Frontal cortex (tissue), 4 donors: ENCODE measurements at places on chromosomes 7 and 10.

DNA sequence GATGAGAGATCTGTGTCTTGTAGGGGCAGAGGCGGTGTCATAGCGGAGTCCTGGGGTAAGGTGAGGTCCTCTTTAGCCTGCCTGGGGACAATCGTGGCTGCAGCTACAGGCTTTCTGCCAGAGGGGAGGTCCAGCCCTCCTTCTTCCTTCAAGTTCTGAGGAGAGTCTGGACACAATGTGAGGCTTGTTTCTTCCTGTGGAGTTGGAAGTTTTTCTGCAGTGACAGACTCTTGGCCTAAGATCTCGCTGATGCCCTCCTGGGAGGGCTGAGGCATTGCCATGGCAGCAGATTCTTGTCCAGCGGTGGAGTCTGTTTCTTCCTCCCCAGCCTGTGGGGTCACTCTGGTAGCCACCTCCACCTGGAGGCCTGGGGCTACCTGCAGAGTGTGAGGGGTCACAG lies 4.4 kb downstream of the NACAD start:
- no peak for DNase-seq

- no peak for DNase-seq
Observed at GRCh38 chr10:28592953-28593352, 60.0 kb downstream of the WAC start.

DNA sequence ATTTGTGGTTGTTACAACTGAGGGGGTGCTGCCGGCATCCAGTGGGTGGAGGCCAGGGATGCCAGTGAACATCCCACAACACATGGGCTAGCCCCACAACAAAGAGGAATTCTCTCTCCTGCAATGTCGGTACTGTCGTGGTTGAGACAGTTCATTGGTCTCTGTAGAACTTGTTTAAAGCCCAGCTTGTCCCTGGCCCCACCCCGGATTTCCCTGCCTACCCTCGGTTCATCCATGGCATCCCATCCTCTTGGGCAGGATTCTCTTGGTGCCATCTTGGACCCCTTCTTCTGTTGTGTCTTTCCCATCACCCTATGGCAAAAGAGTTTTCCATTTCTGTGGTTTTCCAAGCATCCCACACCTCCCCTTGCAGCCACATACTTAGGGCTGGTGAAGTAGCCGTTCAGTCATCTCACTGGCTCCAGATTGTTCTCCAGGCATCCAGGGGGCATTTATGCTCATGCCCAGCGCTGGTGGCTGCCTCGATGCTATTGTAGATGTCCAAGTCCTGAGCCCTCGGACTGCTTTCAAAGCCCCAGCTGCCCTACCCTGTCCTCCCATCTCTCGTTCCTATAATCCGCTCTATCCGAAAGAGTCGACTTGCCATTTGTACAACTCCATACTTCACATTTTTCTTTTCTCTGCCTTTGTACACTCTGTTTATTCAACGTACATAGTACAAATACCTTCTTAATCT lies 39.2 kb downstream of the MGMT start:
- no peak for DNase-seq

DNA sequence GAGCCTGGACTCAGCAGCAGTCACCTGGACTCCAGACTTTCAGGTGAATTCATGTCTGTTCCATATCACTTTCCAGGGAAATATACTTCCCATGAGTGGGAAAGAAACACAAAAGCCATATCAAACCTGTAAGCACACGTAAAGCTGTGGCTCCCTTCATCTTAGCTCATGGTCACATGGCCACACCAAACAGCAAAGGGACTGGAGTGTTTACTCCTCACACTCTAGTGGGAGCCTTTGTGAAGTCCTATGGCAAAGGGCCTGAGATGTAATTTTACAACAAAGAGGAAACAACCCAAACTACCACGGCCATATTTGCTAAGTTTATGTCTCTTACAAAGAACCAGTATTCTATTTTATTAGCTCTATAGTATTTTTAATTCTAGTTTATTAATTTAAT lies 16.3 kb downstream of the SFTPA1 start:
- DNase-seq, result no peak

GRCh38 chr7:80883154-80884025 lies 35.5 kb downstream of the SEMA3C start:
- no peak for DNase-seq

GRCh38 chr7:51160990-51161615 lies 155.5 kb downstream of the COBL start:
- DNase-seq, result peak; percentile 49

DNA sequence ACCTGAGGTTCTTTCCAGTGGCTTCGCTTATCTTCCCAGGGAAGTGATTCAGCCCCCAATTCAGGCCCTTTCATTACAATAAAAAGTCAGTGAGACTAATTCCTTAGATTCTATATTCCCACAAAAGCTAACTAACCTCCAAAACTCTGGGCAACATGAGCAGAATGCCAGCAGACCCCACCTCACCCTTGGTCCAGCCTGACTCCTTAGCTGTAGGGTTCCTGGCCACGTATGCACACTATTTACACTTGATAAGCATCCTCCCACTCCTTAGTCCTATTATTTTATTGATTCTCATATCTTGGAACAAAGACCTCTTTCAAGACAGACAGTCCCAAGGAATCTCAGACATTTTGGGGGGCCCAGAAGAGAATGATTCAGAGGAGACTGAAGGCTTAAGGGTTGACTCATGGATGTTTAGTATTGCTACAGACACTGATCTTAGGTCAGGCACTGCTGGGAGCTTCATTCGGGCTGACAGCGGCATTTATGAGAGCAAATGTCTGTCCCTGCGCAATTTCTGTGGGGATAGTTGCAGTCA lies 162.6 kb upstream of the GDF10 start:
- DNase-seq, result no peak

- DNase-seq, result no peak
Observed at GRCh38 chr10:128898916-128899195, 568.2 kb upstream of the MGMT start.

DNA sequence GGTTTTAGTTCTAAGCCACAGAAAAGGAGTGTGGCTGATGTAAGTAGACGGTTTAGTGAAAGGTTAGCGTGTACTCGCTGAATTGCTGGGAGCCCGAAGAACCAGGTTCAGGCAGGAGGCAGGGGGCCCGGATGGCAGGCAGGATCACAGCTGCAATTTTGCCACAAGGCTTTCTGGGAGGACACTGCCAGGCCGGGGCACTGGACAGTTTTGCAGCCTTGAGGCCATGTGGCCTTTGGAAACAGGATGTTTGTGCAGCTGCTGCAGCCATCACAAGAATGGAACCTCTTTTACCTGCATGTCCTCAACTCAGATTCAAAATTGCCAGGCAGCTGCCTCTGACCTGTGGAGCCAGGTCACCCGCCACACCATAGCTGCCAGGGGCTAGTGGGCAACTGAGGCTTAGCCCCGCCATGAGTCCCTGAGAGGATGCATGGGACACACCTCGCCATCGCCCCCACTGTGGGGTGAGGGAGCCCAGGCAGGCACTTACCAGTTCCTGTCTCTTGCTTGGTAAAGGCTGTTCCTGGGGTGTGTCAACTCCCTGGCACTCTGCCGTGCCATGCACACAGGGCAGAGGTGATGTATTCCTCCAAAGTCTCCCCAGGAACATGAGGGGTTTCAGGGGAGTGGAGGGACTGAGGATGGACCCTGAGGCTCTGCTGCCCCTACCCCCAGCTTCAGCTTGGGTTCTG lies 188.6 kb downstream of the RPS24 start:
- no peak for DNase-seq

DNA sequence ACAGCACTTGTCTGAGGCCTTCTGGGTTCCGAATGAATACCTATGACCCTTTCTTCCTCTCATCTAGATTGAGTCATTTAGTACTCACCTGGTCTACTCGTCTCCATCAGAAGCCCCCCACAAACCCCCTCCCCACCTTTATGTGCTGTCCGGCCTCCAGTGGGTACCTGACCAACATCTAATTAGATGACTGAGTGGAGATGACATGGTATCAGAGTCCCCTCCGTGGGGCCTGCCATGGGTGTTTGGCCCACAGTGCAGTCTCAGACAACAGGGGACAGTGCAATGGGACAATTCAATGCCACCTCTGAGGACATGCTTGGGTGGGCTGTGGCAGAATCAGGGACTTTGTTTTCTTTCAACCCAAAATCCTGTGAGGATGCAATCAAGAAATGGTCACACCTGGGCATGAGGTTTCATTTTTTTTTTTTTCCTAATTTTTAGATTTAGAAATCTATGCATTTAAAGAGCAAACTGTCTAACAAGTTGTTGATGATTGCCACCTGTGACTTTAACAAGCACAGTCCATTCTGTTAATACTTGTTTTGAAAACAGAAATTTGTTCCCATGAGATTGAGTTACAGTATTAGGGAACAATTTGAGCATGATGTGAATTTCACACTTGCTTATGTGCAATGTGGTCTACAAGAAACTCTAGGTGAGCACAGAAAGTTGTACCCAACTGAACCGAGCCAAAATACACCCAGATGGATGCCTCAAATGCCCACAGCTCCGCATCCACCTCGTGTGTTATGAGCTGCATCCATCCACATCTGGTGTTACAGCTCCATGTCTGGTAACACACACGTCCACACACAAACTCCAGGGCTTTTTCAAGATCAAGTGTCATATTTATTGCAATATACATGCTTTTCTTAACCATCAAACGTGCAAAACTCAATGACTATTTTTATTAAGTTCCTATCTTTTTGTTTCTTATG lies 27.5 kb downstream of the GPRIN2 start:
- no peak for DNase-seq

- DNase-seq, result no peak
Observed at GRCh38 chr10:128624656-128625530, 498.7 kb upstream of the MKI67 start.

- no peak for DNase-seq
Observed at GRCh38 chr7:137946011-137946410, 55.9 kb downstream of the CREB3L2 start.

DNA sequence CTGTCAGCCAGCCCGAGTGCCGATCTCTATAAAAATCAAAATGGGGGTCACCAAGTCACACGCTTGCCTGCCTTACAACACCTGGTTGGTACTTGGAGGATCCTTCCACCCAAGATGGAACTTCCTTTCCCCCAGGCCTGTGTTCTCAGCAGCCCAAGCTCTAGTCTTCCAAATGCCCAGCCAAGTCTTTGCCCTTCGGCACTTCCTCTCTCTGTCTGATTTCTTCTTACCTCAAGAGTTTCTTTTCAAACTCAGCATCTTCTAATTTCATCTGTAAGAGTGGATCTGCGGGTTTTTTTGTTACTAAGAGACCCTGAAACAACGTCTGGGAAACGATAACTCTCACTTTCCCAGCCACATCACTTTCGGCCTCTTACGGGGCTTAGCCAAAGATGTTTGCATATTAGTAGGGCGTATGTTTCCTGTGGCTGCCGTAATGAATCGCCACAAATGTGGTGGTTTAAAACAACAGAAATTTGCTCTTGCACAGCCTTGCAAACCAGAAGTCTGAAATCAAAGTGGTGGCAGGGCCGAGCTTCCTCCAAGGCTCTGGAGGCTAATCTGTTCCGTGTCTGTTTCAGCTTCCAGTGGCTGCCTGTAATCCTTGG lies 219.9 kb downstream of the TCF7L2 start:
- no peak for DNase-seq

DNA sequence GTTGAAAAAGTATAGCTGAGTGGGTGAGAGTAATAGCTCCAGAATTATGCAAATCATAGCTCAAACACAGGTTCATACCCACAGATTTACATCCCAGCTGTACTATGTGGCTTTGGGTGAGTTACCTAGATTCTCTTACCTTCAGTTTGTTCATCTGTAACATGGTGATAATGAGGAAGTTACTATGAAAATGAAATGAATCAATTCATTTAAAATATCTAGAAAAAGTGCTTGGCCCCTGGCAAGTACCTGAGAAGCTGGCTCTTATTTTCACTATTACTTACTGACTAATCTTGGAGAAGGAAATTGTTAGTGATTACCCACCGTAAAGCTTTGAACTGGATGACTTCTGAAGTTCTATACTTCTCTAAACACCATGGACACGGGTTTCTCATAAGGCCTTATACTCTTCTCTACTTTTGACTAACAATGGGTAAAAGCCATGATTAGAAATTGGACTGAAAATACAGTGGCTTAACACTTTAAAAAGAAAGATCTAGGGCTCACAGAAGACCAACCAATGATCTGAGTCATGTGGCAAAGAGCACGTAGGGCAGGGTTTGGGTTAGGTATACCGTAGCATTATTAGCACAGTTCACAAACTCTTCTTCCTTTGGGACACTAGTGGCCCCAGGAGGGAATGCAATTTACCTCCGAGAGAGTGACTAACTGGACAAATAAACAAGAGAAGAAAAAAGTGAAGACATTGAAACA lies 149.2 kb downstream of the PLPP4 start:
- DNase-seq, result no peak

- DNase-seq, result no peak
Observed at GRCh38 chr7:148210804-148211325, 379.7 kb upstream of the C7orf33 start.

GRCh38 chr7:140036224-140036962 lies 26.4 kb downstream of the PARP12 start:
- no peak for DNase-seq

DNA sequence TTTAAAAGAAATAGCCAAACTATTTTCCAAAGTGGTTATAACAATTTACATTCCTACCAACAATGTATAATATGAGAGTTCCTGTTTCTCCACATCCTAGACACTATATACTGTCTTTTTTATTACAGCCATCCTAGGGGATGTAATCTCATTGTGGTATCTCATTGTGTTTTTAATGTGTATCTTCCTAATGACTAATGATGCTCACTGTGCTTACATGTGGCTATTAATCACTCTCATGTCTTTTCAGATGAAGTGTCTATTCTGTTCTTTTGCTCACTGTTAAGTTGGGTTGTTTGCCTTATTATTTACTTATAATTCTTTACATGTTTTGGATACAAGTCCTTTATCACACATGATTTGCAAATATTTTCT lies 71.8 kb downstream of the ZNF438 start:
- DNase-seq, result no peak

DNA sequence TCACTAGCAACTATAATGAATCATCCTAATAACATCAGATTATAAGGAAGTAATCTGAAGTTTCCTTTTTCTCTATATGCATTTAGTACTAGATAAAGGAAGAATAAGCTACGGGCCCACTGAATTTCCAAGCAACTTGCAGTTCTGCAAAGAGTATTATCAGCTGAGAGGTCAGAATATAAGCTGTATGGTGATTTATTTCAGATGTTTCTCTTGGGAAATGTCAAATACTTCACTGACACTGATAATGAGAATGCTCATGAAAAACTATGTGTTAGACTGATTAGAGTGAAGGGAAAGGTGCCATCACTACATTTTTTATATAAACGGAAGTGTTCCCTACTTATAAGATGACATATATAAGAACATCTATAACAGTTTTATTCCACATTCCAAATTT lies 251.2 kb upstream of the HGF start:
- no peak for DNase-seq

- no peak for DNase-seq
Observed at GRCh38 chr7:73638911-73639310, 14.6 kb upstream of the MLXIPL start.

- no peak for DNase-seq
Observed at GRCh38 chr10:29041616-29042015, 247.3 kb upstream of the LYZL1 start.

- no peak for DNase-seq
Observed at GRCh38 chr7:5824297-5824610, 42.8 kb upstream of the RNF216 start.

GRCh38 chr10:30373596-30374327 lies 24.7 kb upstream of the MTPAP start:
- DNase-seq, result no peak

- DNase-seq, result no peak
Observed at GRCh38 chr7:86953653-86954336, 105.7 kb downstream of the ELAPOR2 start.

- no peak for DNase-seq
Observed at GRCh38 chr7:153852261-153852660, 199.9 kb upstream of the DPP6 start.

GRCh38 chr10:27500886-27501285 lies 3.2 kb upstream of the RAB18 start:
- no peak for DNase-seq
